Stimulated activated CD8-positive, alpha-beta memory T cell treated with anti-CD3 and anti-CD28 coated beads, Interleukin-4, amount 100 ng/mL, for 1 hour (primary cell): ENCODE measurements at places on chromosomes 4 and X.

DNA sequence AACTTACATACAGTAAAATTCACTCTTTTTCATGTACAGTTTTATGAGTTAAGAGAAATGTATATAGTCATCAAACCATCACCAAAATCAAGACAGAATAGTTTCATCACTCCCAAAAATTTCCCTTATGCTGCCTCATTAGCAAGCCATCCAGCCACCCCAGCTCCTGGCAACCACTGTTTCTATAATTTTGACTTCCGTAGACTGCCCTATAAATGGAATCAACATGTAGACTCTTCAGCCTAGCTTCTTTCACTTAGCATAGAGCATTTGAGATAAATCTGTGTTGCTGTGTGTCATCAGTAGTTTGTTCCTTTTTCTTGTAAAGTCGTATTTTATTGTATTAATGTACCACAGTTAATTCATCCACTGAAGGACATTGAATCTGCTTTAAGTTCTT, 23.2 kb downstream of the HDX start:
- no peak for DNase-seq

GRCh38 chr4:36152735-36153134, 91.6 kb downstream of the ARAP2 start:
- DNase-seq = no peak

GRCh38 chrX:153468008-153468580, 2.3 kb downstream of the HAUS7 start:
- DNase-seq = no peak

DNA sequence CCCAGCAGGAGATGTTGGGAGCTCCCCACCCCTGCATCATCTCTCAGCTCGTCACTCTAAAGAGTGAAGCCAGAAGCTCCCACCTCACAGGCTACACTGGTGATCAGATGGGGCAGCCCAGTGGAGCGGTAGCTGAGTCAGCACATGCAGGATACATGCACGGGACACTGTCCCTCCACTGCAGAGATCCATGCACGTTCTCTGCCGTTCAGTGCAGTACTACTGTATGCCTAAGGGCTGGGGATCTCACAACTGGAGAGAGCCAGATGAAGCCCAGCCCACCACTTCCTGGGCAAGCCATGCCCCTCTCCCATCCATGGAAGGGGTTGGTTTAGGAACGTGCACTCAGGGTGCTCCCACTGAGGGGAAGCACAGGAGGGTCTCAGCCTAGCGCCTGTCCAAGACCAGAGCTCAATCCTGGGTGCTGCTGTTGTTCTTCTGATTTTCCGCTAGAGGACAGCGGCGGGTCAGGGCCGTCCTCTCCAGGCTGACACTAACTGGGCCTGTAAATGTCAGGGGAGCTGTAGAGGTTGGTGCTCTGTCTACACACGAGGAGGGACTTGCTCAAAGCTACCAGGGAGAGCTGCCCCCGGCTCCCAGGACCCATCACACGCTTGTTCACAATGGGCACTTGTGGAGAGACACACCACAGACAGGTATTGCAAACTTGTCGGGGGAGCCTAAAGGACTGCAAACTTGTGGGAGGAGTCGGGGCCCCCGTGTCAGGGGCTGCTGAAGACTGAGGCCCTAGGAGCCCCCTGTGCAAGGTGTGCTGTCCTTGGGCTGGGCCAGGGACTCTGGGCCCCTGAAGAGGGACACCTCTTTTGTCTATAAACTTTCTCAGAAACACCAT, 18.2 kb upstream of the ABLIM2 start:
- no peak for DNase-seq

- DNase-seq = no peak
These were observed 136.6 kb upstream of the SPRY1 start for GRCh38 chr4:123259676-123260646.

DNA sequence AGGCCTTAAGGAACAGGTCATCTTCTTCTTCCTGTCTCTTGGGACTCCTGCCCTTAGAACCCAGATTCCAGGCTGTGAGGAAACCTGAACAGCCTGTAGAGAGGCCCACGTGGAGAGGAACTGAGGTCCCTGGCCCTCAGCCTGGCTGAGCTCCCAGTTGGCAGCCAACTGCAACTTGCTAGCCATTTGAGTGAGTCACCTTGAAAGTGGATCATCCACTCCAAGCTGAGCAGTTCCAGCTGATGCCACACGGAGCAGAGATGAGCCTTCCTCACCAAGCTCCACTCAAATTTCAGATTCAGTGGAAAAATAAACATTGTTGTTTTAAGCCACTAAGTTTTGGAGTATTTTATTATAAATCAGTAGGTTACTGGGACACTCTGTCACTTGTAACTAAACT, 392.5 kb downstream of the BCOR start:
- no peak for DNase-seq

DNA sequence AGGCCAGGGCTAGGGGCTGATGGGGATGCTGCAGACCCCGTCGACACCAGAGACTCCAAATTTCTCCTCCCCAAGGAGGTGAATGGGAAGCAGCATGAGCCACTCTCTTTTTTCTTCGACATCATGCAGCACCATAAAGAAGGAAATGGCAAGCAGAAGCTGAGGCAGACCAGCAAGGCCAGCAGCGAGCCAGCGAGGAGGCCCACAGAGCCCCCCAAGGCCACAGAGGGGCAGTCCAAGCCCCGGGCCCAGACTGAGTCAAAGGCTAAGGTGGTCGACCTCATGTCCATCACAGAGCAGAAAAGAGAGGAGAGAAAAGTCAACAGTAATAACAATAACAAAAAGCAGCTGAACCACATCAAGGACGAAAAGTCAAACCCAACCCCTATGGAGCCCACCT, 56.1 kb downstream of the TNIP2 start:
- DNase-seq = no peak
